ENCODE measurements at places on chromosomes 3 and 15.
A peak's percentile ranks its signal among the peaks of the same experiment; 100 is the strongest.

DNA sequence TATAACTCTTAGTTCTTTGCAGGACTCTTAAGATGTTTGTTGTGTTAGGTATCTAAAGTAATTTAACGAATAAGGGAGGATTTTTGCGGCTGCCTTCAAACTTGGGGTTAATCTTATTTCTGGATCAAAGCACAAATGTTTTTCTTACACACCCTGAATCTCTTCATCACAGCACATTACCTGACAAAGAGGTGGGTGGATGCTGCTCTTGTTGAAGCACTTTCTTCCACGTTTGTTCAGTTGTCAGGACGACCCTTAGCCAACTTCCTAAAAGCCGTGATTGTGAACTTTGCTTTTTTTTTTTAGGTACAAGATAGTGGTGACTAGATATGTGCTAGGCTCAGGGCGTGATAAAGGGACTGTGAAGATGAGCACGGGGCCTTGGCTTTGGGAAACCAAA, 36.0 kb downstream of the YEATS2 start:
- no peak for DNase-seq

DNA sequence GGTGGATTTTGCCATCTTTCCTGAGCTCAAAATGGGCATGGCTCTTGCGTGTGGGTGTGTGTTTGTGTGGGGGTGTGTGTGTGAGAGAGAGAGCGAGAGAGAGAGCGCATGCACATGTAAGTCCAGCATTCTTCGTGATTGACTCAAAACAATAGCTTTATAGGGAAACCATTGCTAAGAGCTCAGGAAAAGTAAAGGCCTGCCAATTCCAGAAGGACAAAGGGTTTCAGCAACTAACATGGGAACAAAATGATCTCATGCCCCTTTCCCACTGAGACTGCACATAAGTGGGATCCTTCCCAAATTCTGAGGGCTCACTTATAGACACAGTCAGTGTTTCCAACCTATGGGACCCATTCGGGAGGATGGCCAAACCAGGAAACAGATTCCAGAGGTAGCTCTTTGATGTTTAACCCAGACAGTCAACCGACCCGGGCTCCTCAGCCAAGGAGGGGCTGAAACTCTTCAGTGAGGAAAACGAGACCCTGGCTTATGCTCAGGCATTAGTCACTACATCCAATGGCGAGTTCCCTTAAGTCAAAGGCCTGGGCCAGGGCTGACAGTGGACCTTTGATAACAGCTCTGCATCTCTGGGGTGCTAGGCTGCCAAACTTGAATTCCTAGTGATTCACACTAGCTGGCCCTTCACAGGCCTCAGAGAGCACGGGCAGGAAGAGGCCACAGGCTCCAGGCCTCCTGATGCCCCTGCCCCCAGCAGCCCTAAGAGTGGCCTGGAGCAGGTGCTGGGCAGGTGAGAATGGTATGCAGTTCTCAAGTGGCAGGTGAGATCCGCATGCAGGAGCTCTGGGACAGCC, 305.0 kb upstream of the C2CD4B start:
- no peak for DNase-seq

DNA sequence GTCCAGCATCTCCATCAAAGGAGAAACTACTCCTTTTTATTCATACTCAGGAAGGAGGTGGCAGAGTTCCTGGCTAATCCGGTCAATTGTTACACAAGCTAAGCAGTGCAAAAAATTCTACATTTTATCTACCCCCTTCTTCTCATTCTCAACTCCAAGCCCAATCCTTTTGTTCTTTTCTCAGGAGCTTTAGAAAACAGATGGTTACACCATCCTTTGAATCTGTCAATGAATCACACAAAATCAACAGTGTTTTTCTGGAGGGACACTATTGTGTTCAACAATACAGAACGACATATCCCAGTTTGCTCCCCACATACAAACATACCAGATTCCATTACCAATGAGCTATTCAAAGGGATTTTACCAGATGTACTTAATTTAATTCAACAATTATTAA, 362.1 kb downstream of the MAGI1 start:
- no peak for DNase-seq

DNA sequence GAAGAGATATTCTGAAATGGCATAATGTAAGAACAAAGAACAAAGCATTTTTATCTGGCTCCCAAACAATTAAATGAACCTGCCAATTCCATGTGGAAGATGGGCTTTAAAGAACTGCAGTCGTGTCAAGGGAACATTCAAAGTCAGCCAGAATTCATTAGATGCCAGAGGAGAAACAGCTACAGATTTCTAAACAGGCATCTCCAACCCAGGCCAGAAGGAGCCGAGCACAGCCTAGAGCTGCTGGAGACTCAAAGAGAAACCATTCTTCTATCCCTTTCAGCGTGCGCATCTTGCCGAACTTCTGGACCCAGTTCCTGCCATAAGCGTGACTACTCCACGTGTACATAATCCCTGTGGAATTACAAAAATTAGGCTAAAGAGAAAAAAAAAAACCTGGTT, 60.4 kb downstream of the MB21D2 start:
- no peak for DNase-seq

GRCh38 chr15:44738340-44738984, 2.1 kb downstream of the TRIM69 start:
- peak; percentile 34 for DNase-seq

- DNase-seq: no peak
Observed at GRCh38 chr3:32571192-32571485, 481 bp upstream of the DYNC1LI1 start.

GRCh38 chr15:92531406-92531805, 124.2 kb downstream of the FAM174B start:
- no peak for DNase-seq

GRCh38 chr15:93523481-93523880, 434.5 kb upstream of the RGMA start:
- no peak for DNase-seq

GRCh38 chr15:57079931-57080620, 161.6 kb downstream of the TCF12 start:
- DNase-seq: no peak

- DNase-seq: no peak
Observed at GRCh38 chr3:126540951-126541627, 17.1 kb downstream of the CHST13 start.

GRCh38 chr3:27127195-27127594, 242.0 kb downstream of the NEK10 start:
- DNase-seq: no peak

DNA sequence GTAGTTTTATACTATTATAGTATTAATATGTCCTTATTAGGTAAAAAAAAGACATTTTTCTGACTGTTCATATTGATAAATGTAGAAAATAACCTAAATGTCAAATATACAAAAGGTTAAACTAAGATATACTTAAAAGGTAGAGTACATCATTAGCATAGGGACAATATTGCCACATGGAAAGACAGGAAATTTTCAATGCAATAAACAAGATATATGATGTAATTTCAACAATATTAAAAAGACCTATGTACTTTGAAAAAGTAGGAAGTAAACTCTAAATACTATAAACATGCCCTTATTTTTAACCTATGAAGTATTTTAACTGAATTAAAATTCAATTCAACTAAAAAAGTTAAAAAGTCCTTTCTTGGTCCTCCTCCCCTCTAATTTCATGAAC, 1.9 kb downstream of the SPG11 start:
- DNase-seq: no peak

GRCh38 chr3:55721716-55722484, 234.8 kb upstream of the WNT5A start:
- peak; percentile 27 for DNase-seq

- DNase-seq: no peak
Observed at GRCh38 chr3:123725652-123726400, 141.0 kb upstream of the HACD2 start.

- no peak for DNase-seq
Observed at GRCh38 chr3:169402672-169403360, 260.7 kb downstream of the MECOM start.

- no peak for DNase-seq
Observed at GRCh38 chr3:133986311-133986710, 43.4 kb downstream of the SLCO2A1 start.

GRCh38 chr3:11084098-11084497, 70.2 kb upstream of the HRH1 start:
- no peak for DNase-seq

GRCh38 chr15:34759347-34759746, 4.5 kb upstream of the GJD2 start:
- DNase-seq: no peak

DNA sequence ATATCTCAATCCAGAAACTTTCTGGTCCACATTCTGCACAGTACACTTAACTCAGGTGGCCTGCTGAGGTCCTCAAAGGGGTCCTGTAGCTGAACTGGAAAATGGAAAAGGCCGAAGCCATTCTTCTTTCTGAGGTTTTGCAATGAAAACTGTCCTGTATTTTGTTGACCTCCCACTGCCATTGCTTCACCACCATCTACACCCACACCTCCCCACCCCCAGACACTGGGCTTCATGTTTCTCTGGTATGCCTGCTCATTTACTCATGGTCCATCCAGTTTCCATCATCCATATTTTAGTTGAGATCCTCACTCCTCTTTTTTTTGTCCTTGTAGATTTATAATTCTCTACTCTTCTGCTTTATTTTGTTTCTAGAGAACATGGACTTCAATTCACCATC, 115.7 kb upstream of the SLC24A5 start:
- no peak for DNase-seq

DNA sequence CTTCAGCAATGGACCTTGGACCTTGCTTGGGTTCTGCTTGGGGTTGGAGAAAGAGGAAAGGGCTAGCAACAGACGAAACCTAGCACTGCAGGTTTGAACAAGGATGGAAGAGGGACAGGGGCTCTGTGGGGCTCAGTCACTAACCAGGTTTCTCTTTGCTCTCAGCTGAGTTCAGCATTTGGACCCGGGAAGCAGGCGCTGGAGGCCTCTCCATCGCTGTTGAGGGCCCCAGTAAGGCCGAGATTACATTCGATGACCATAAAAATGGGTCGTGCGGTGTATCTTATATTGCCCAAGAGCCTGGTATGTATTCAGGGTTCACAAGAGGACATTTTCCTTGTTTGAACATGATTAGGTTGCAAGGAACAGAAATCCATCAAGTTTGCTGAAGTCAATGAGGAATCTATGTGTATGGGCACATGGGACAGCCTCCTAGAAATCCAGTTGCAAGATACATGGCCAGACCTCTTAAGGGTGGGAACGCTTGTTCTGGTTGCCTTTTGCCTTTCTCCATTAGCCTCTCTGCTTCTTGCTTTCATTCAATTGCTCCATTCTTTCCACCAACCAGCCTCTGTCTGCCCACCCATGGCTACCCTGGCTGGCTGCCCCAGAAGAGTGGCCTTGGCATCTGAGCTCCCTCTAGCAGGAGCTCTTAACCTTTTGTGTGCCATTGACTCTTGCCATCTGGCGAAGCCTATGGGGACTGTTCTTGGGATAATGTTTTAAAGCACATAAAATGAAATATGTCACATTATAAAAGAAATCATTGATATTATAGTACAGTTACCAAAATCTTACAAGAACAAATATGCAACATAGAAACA, 55.9 kb downstream of the DNASE1L3 start:
- no peak for DNase-seq

GRCh38 chr3:33167716-33168336, 50.8 kb downstream of the SUSD5 start:
- DNase-seq: no peak

DNA sequence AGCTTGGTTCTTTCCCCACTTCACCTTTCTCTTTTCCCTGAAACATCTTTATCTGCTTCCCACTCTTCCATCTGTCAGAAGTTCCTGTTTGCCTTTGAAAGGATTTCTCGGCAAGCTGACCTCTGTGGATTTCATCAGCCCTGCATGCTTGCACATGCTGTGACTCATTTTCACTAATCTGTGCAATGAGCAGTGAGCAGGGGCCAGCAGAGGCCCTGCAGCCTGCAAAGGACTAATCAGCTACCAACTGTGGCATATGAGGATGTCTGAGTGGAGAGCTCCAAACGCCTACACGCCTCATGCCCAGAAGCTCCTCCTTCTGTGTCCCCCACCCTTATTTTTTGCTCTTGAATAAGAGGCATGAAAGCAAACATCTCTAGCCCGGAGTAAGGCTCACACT, 333.0 kb upstream of the SEMA6D start:
- peak; percentile 69 for DNase-seq

DNA sequence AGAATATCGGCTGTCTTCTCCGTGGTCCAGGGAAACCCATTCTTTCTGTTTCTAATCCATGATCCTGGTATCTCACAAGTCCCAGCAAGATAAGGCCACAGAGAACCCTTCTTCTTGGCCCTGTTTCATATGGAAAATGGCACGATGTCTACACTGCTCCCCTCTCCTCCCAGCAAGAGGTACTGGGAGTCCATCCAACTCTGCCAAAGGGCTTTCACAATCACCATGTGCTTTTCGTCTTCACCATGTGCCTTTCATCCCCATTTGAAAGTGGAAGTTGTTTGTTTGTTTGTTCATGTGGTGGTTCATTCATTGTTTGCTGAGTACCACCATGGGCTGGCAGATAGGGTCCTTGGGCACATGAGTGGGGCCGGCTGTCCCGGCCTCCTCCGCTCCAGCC, 5.5 kb downstream of the ITIH3 start:
- no peak for DNase-seq

GRCh38 chr3:40997711-40998519, 201.4 kb upstream of the CTNNB1 start:
- no peak for DNase-seq

- DNase-seq: peak; percentile 8
Observed at GRCh38 chr15:43134157-43134635, 810 bp downstream of the TMEM62 start.

- peak; percentile 66 for DNase-seq
Observed at GRCh38 chr3:8739757-8740504, 6.3 kb downstream of the CAV3 start.

All from hepatic stellate cell (primary cell).